Stimulated activated CD4-positive, alpha-beta T cell treated with anti-CD3 and anti-CD28 coated beads, Interleukin-15, amount 100 ng/mL, for 1 hour (primary cell): ENCODE measurements at places on chromosomes 11 and 22.

DNA sequence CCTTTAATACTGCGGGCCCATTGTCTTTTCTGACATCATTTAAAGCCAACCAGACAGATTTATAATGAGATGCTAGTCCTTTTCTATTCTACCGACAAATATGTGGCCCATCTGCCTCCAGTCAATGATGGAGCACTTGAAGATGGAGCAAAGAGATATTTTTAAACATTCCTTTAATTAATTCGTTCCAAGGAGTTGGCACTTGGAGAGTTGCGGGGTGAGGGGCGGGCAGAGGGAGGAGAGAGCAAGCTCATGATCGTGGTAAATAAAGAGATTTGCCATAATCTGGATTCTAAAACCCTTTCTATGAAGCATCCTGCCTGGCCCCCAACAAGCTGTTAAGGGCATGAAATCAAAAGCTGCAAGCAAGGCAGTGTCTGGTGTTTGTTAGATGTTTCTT lies 5.0 kb downstream of the SLC1A2 start:
- DNase-seq = no peak

DNA sequence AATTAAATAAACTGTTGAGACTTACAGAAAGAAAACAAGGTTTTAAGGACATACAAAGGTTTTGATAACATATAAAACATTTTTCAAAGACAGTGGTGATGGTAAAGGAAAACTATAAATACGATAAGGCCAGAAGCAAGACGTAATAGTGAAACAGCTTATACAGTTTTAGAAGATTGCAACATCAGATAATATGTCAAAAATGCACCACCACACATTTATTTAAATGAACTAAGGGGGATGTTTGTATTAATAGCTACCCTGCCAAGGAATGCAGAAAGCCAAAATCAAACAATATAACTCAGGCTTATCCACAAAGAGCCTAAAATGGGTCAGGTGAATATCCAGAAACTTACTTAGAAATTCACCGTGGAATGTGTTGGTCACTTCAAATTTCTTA lies 981.6 kb upstream of the FAT3 start:
- no peak for DNase-seq

GRCh38 chr11:133934599-133935550 lies 21.9 kb downstream of the IGSF9B start:
- DNase-seq = no peak

DNA sequence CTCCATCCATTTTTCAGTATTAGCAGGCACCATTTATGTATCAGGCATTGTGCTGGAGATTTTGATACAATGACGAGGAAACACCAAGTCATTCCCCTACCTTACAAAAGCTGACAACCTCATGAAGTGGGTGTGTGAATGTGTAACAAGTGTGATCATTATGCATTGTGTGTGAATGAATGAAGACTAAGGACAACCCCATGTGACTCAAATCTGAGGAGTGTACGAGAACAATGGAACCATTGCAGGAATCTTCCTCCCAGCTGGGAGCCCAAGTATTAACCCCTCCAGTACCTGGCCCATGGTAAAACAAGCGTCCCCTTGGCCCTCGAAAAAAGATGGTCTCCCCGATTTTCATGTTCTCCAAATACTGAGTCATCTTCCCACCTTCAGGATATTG lies 4.4 kb downstream of the CYB5R2 start:
- DNase-seq = no peak

- no peak for DNase-seq
Measured at GRCh38 chr11:95134491-95134890, 44.8 kb downstream of the ENDOD1 start.

DNA sequence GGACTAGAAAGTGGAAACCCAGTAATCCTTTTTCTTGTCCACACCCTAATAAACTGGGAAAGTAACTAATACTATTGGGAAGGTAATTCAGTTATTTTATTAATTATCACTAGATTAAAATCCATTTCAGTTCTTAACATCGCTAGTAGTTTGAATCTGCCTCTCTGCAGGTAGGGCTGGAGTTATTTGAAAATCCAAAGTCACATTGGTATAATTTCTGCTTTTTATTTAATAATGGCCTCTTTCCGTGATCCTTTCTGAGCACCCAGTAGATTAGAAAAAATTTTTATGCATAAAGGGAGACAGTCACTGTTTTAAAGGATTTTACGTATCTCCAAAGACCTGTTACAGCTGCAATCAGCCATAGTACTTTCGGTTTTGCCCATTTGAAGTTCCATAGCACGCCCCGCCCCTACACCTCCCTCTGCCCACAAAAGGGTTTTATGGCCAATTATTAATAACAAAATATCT lies 605 bp upstream of the COPB1 start:
- no peak for DNase-seq
